Left colon (tissue), 2 donors: ENCODE measurements at places on chromosomes 7 and 10. TPM values are rescaled to one million over a fixed set of nuclear protein-coding genes. Genes with fewer than 3 reads are reported as not detected.

SPDYE2B gene
- not detected for total RNA-seq

SORBS1 gene
- 20.6 TPM for total RNA-seq

NUTM2E gene
- total RNA-seq = not detected

PPP3CB gene
- 29.3 TPM for total RNA-seq
